ENCODE measurements at places on chromosomes 2 and 18. TPM values are rescaled to one million over a fixed set of nuclear protein-coding genes. Genes with fewer than 3 reads are reported as not detected.
A peak's percentile ranks its signal among the peaks of the same experiment; 100 is the strongest.

DNA sequence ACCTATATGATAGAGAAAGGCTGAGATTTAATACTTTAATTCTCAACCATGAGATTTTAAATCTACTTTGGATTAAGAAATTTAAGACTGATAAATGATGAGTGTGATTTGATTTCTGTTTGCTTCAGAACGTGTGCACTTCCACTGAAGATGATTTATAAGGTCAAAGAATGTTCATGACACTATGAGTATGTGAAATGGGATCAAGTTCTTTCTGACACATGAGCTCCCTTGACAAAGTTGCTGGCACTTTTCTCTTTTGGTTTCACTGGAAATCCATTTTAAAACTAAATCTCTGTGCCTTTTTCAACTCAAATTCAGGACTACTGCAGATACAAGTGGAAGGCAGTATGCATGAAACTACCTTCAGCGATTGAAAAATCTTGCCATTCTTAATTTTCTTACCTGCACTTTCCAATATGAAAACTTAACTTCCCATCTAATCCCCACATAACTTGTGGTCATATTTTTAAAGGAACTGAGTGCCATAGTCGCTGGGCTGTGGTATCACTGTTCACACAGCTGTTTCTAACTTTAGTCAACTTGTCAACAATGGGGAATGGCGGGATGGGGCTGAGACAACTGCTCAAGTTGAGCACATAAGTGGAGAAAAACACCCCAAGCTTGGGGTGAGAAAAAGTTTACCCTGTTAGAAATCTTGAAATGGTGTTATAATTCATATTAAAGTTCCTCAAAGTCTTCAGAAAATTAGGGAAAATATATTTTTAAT is 51.8 kb upstream of the TTN start:
- no peaks in the 10 kb centered on the region for H3K27me3 ChIP-seq
- no peaks in the 10 kb centered on the region for H3K4me1 ChIP-seq
- no peak overlapping the region for H3K27ac ChIP-seq
- DNase-seq: no peak

GRCh38 chr2:238433941-238434845 is 7.5 kb downstream of the ASB1 start:
- peaks cover 34% of the 10 kb centered on the region for H3K36me3 ChIP-seq
- peak overlapping the region; percentile 52 for H3K27ac ChIP-seq
- H3K27me3 ChIP-seq: no peaks in the 10 kb centered on the region

GRCh38 chr2:28356095-28356911 is 36.4 kb upstream of the FOSL2 start:
- peaks cover 2% of the 10 kb centered on the region for H3K36me3 ChIP-seq
- H3K4me1 ChIP-seq: peaks cover 45% of the 10 kb centered on the region
- peak overlapping the region; percentile 34 for H3K27ac ChIP-seq
- DNase-seq: no peak

DNA sequence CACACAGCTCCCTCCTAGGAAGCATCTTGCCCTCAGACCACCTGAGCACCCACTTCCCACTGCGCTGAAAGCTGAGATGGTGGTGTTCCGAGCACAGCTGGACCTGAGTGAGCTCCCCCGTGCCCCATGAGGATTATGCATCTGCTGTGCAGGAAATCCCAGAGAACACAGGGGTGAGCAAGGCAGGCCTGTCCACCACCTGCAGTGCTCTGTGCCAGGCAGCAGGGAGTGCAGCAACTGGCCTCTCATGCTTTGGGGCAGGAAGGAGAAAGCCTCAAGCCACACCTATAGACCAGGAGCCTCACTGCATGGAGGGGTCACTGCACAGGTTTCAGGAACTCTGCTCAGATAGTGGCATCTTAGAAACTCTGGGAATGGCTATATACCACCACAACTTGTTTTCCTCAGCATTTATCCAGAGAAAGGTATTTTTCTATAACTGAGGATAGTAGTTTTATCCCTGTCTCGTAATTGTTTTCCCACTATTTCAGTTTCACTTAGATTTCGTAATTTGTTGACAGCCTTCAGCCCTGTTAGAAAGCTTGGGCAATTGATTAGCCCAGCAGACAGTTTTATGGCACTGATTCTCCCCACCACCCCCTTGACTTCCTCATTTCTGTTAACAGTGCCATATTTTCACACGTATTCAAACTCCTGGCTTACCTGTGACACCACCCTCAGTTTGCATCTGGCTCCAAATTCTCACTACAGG is 144.3 kb upstream of the DAPL1 start:
- H3K27me3 ChIP-seq: no peaks in the 10 kb centered on the region
- no peak overlapping the region for H3K4me3 ChIP-seq
- peaks cover 2% of the 10 kb centered on the region for H3K36me3 ChIP-seq
- DNase-seq: no peak
- H3K27ac ChIP-seq: no peak overlapping the region

GRCh38 chr2:105824446-105824845 is 79.7 kb downstream of the NCK2 start:
- H3K4me1 ChIP-seq: peaks cover 80% of the 10 kb centered on the region
- H3K36me3 ChIP-seq: peaks cover 74% of the 10 kb centered on the region
- no peak overlapping the region for H3K4me3 ChIP-seq
- DNase-seq: no peak
- H3K27me3 ChIP-seq: no peaks in the 10 kb centered on the region

- no peaks in the 10 kb centered on the region for H3K27me3 ChIP-seq
- peak overlapping the region; percentile 55 for H3K4me3 ChIP-seq
- peak overlapping the region; percentile 86 for H3K27ac ChIP-seq
- DNase-seq: no peak
- H3K4me1 ChIP-seq: peaks cover 48% of the 10 kb centered on the region
Observed at GRCh38 chr18:74378179-74378682, 62.6 kb downstream of the C18orf63 start.

DNA sequence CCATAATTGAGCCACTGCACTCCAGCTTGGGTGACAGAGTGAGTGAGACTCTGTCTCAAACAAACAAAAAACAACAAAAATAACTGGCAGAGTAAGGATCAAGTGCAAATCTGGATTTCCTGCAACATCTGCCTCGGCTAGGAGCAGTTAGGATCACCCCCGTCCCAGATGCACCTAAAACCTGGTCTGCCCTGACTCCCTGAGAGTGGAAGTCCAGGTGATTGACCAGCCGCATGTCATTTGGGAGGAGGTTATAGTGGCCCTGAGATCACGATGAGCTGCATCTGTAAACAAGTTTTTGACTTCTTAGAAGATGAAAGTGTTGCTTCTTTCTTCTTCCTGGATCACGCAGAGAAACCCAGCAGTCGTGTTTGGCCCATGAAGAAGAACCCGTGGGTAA is 5.0 kb upstream of the ESPNL start:
- H3K4me3 ChIP-seq: no peak overlapping the region
- no peak overlapping the region for H3K27ac ChIP-seq
- peaks cover 26% of the 10 kb centered on the region for H3K36me3 ChIP-seq

The RAB27B gene
- not detected for total RNA-seq

DNA sequence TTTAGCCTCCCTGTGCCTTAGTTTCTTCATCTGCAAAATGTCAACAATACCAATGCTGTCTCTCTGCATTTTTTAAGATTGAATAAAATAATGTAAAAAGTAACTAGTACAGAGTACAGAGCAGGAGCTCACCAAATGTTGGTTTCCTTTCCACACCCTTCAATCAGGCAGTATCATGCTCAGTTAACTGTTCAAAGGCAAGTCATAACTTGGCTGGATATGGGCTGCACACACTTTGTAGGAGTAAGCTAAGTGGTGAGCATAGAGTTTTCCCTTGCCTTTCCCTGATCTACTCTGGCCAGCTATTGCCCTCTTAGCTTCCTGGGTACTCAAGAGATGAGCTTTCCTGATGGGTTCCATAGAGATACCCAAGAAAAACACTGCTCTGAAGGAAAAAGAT is 77.9 kb downstream of the CYBRD1 start:
- no peak overlapping the region for H3K27ac ChIP-seq
- DNase-seq: no peak
- no peaks in the 10 kb centered on the region for H3K36me3 ChIP-seq
- H3K4me1 ChIP-seq: no peaks in the 10 kb centered on the region
- H3K27me3 ChIP-seq: peaks cover 8% of the 10 kb centered on the region
- no peak overlapping the region for H3K4me3 ChIP-seq

GRCh38 chr18:48638896-48639771 is 100.3 kb downstream of the CTIF start:
- no peaks in the 10 kb centered on the region for H3K4me1 ChIP-seq
- H3K27me3 ChIP-seq: no peaks in the 10 kb centered on the region
- H3K36me3 ChIP-seq: no peaks in the 10 kb centered on the region
- no peak for DNase-seq

The TSPYL6 gene
- not detected for total RNA-seq

GRCh38 chr18:57585855-57586250 is 649 bp downstream of the FECH start:
- peak; percentile 11 for DNase-seq
- peak overlapping the region; percentile 85 for H3K4me3 ChIP-seq
- no peaks in the 10 kb centered on the region for H3K27me3 ChIP-seq
- peak overlapping the region; percentile 75 for H3K27ac ChIP-seq
- H3K36me3 ChIP-seq: peaks cover 5% of the 10 kb centered on the region

The FOXI3 gene
- total RNA-seq: not detected

GRCh38 chr2:219109471-219109870 is 48.8 kb upstream of the IHH start:
- peak overlapping the region; percentile 81 for H3K27ac ChIP-seq
- no peak overlapping the region for H3K4me3 ChIP-seq
- no peaks in the 10 kb centered on the region for H3K27me3 ChIP-seq
- peaks cover 47% of the 10 kb centered on the region for H3K4me1 ChIP-seq
- peaks cover 8% of the 10 kb centered on the region for H3K36me3 ChIP-seq

- H3K27ac ChIP-seq: no peak overlapping the region
- no peaks in the 10 kb centered on the region for H3K4me1 ChIP-seq
- DNase-seq: no peak
- H3K4me3 ChIP-seq: no peak overlapping the region
- no peaks in the 10 kb centered on the region for H3K36me3 ChIP-seq
Observed at GRCh38 chr2:164717000-164717803, 95.9 kb upstream of the GRB14 start.

The TACR1 gene
- total RNA-seq: not detected

DNA sequence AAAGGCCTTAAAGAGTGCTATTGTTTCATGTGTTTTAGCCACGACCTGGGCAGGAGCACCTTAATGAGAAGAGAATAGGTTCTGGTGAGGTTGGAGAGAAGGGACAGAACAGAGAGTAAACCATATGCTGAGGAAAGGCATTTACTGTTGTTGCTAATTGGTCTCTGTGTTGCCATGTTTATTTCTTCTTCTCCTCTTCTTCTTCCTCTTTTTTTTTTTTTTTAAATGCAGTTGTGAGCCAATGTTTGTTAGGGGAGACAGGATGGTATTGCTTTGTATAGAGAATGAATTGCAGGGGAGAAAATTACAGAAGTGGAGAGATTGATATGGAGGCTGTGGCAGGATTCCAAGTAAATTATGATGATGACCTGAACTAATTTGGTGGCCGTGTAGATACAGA is 2.6 kb downstream of the SCN9A start:
- DNase-seq: no peak
- no peak overlapping the region for H3K4me3 ChIP-seq
- no peak overlapping the region for H3K27ac ChIP-seq
- no peaks in the 10 kb centered on the region for H3K36me3 ChIP-seq
- H3K27me3 ChIP-seq: peaks cover 44% of the 10 kb centered on the region

- peak; percentile 4 for DNase-seq
- peak within 1 kb of the TSS; percentile 62 for H3K4me3 ChIP-seq
- peaks cover 5% of the 10 kb centered on the region for H3K4me1 ChIP-seq
- H3K27me3 ChIP-seq: peaks cover 89% of the 10 kb centered on the region
- no peaks in the 10 kb centered on the region for H3K36me3 ChIP-seq
Observed at GRCh38 chr2:136765256-136766072, at the start of gene THSD7B. TSS of gene THSD7B (plus strand) at chr2:136765545. CDS start at chr2:136882179, 116,634 bp downstream.

DNA sequence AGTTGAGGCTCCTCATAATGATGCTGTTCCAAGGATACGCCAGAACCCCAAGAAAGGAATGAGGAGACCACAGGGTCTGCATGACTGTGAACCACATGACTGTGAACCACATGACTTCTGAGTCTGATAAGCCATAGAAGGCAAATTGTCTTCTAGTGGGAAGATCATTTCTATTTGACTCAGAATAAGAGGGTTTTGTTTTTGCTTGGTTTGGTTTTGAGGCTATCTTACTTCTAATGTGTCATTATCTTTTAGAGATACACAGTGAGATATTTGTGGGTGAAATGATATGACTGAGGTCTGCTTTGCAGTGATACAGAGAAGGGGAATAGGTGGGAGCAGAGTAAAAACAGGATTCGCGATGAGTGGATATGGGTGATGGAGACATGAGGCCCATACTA is 28.9 kb upstream of the BCL2L11 start:
- DNase-seq: no peak
- H3K4me1 ChIP-seq: peaks cover 10% of the 10 kb centered on the region
- H3K27ac ChIP-seq: no peak overlapping the region
- H3K27me3 ChIP-seq: peaks cover 26% of the 10 kb centered on the region

The NABP1 gene
- total RNA-seq: 41.1 TPM

- H3K27ac ChIP-seq: no peak overlapping the region
- no peaks in the 10 kb centered on the region for H3K27me3 ChIP-seq
- no peak for DNase-seq
- no peaks in the 10 kb centered on the region for H3K36me3 ChIP-seq
- H3K4me3 ChIP-seq: no peak overlapping the region
- H3K4me1 ChIP-seq: no peaks in the 10 kb centered on the region
Observed at GRCh38 chr2:14569294-14569693, 63.2 kb upstream of the LRATD1 start.

- no peaks in the 10 kb centered on the region for H3K27me3 ChIP-seq
- H3K4me1 ChIP-seq: peaks cover 14% of the 10 kb centered on the region
- no peak overlapping the region for H3K4me3 ChIP-seq
- DNase-seq: no peak
- no peaks in the 10 kb centered on the region for H3K36me3 ChIP-seq
Observed at GRCh38 chr18:9898792-9899549, 13.2 kb downstream of the TXNDC2 start.

DNA sequence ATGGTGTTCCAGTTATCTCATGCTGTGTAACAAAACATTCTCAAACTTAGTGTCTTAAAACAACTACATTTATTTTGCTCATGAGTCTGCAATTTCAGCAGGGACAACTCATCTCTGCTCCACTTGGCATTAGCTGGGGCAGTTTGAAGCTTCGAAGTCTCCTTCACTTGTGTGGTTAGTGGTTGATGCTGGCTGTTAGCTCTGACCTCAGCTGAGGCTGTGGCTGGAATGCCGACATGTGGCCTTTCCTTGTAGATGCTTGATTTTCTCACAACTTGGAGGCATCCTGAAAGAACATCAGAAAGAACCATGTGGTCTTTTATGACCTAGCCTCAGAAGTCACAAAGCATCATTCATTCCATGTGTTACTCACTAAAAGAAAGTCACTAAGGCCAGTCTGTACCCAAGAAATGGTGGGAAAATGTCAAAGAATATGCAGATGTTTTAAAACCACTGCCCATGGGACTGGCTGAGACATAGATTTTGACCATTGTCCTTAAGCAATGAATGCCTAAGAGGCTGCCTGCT is 3.8 kb upstream of the TMSB10 start:
- no peak for DNase-seq
- peaks cover 64% of the 10 kb centered on the region for H3K4me1 ChIP-seq
- H3K27me3 ChIP-seq: no peaks in the 10 kb centered on the region
- H3K4me3 ChIP-seq: no peak overlapping the region
- H3K36me3 ChIP-seq: peaks cover 17% of the 10 kb centered on the region
